Stimulated activated memory B cell treated with anti-CD40 and anti-IgM and Interleukin-4, amounts not matched to agents 10 μg/mL and 1 μg/mL and 100 μg/mL, for 72 hours (primary cell): ENCODE measurements at places on chromosomes 12 and 14.

GRCh38 chr12:72209086-72209485 lies 63.1 kb upstream of the TRHDE start:
- ATAC-seq = no peak

DNA sequence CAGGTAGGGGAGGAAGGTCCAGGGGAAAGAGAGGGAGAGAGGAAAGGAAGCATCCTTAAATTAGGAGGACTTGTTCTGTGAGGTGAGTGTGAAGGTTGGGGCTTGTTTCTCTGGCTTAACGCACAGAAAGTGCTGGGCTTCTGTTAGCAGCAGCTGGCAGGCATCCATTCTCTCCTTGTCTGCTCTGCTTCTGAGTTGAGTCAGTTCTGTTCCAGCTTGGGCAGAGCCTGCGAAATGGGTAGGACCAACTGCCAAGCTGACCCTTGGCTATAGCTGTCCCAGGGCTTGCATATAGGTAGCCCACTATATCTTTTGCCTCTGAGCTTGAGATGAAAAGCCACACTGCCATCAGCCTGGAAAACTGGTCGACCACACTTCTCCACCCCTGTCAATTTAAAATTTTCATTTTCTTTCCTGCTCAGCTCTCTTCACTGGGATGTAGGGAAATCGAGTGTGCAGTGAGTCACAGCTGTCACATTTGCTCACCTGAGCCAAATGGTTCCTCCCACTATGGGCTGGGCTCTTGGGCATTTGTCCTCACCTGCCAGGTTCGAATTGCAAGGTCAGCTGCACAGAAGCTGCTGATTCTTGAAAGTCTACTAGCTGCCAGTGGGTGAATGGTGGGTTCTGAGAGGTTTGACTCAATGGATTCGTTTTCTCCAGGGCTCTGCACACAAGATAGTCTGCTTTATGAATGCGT lies 256.4 kb upstream of the PWP1 start:
- ATAC-seq = no peak

DNA sequence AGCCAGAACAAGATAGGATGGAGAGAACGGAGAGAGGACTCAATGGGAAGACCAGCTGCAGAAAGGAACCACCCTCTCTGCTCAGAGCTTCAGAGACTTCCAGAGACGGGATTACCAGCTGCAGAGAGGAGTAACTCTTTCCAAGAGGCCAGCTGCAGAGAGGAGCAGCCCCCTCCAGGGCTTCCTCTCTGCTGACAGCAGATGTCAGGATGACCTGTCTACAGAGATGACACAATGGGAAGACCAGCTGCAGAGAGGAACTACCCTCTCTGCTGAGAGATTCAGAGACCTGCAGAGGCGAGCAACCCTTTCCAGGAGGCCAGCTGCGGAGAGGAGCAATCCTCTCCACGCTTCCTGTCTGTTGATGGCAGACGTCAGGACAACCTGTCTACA lies 61.8 kb downstream of the KLRG1 start:
- ATAC-seq = no peak

DNA sequence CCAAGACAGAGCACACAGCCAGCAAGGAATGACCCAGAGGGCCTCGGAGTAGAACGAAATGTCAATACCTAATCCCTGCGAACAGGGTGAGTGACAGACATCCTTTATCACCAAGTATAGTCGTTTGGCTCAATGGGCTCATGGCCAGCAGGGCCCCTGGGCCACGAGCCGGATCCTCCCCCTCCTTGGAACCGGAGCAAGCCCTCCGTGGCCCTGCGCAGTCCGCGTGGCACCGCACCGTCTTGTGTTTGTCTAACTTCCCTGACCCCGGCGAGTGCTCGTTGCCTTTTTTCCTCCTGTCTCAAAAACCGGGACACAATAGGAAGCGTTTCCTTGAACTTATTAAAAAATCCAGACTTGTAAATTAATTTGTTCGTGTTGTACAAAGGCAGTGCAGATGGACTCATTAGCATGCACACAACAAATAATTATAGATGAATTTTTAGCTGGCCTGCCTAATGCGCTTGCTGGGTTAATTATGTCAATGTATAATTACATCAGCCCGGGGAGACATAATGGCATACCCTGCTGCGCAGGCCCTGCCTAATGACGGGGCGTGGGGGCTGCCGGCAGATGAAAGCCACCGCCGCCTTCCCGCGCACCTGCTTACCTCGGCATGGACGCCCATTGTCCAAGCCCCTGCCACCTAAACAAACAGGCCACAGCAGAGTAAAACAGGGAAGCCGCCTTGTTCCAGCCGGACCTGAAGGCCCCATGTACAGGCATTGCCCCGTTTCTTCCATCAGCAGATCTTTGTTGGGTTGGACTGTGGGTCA lies 81.6 kb downstream of the PHETA1 start:
- ATAC-seq = no peak

GRCh38 chr12:22172501-22172900 lies 126.5 kb downstream of the CMAS start:
- ATAC-seq = no peak

DNA sequence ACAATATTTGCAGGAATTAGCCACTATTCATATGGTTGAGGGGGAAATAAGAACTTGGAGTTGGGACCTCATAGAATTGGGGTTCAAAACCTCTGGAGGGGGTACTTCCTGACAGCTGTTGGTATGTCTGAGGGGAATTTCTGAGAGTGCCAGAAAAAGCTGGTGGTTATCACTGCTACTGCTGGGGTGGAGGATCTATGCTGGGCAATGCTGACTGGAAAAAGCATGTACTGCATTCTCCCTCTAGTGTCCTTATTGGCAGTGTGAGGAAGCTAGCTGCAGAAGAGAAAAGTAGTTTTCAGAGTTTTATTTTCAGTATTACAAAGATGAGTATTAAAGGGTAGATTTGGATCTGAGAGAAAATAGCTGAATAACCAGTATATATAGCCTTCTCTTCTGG lies 88.8 kb downstream of the FUT8 start:
- ATAC-seq = peak; percentile 47

- ATAC-seq = no peak
Measured at GRCh38 chr14:99561864-99562263, 42.1 kb downstream of the CCDC85C start.

- no peak for ATAC-seq
Measured at GRCh38 chr12:93796729-93797128, 119.6 kb downstream of the CRADD start.

DNA sequence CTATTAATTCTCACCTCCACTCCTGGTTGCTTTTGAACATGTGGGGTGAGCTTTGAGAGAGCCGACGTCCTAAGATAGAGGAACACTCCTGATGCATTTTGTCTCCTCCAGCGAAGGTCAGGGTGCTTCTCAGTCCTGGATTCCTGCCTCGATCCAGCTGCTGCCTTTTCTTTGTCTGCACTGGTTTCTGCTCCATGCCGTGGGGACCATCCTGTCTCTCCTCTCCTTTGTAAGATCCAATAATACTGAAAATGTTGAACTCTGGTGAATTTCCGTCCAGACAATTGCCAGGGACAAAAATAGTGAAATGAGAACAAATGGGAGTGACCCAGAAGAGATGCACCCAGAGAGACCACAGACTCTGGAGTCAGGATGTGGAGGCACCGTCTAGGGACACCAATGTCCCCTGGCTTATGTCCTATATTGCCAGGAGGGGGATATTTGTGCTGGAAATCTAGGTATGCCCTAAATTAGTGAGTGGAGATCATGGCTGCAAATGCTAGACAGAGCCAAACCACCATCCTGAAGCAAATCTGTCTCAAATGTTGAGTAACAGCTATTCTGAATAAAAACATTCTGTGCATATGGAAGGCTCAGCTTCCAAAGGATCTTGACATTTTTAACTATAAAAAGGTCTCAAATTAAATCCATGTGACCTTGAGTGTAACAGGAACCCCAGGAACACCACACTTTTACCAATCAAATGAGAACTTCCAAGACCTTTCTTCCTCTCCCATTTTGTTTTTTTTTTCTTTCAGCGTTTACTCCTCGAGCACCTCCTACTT lies 170.9 kb downstream of the PPM1H start:
- no peak for ATAC-seq

DNA sequence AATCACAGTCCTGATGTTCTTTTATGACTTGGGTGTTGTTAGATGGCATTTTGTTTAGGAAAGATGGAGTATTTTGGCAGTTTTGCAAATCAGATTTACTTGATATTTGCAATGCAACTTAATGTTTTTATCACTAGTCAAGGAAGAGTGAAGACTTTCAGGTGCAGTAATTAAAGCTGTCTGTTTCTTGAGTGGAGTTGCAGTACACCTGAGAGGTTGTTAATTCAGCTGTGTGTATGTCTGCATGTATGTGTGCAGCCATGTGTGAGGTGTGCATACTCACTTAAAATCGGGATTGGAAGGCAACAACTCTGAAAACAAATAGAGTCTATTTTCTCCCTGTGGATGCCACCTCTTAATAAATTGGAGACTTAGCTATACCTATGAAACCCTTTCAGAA lies 94.5 kb downstream of the RMST start:
- no peak for ATAC-seq

DNA sequence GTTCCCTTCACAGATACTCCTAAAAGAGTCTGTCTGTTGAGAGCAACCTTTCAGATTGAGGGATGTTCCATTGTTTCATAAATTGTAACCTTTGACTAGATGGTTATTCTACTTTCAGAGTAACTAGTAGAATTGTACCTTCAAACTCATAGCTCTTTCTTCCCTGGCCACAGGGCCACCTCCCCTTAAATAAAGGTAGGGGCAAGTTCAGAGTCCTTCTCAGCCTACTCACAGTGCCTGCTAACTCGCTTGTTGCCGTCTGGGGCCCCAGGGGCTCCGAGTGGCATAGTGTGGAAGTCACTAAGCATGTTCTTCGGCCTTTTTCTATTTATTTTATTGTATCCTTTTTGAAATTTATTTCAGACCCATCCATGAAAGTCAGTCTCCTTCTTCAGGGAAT lies 250.4 kb downstream of the ALX1 start:
- no peak for ATAC-seq

DNA sequence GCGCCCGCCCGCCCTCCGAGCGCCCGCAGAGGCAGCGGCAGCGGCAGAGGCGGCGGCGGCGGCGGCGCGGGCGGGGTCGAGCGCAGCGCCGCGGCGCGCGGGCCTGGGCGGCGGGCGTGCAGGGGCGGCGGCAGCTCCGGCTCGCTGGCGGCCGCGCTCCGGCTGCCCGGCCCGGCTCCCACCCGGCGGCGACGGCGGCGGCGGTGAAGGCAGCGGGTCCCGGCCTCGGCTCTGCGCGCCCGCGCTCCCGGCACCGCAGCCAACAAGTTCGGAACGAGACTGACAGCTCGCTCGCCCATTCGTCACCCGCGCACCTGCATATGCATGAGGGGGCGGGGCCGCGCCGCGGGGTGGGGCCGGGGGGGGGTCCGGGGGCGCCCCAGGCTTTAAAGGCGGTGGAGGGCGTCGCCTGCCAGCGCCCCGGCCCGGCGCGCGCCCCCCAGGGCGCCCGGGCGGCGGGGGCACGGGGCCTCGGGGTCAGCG lies at the start of gene JAG2:
TSS of gene JAG2 (minus strand) at position 281 of the 483 bp plus-strand sequence. CDS start 356 bp downstream, outside the sequence.
- no peak for ATAC-seq

DNA sequence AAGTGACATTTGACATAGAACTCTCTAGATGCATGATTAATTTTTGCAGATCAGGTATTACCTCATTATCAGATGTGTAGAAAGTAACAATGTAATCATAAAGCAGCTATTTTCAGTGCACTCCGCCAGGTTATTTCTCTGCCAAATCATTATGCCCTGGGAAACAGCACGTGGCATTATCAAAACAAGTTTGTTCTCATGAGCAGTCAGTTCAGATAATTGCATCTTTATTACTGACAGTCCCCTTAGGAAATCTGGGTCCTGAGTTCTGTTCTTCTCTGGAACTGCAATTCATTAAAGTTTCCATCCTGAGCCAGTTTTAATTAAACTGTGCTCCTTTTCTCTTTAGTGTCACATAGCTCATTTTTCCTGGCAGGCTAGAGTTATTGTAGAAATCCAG lies 94.7 kb upstream of the KRR1 start:
- ATAC-seq = no peak

DNA sequence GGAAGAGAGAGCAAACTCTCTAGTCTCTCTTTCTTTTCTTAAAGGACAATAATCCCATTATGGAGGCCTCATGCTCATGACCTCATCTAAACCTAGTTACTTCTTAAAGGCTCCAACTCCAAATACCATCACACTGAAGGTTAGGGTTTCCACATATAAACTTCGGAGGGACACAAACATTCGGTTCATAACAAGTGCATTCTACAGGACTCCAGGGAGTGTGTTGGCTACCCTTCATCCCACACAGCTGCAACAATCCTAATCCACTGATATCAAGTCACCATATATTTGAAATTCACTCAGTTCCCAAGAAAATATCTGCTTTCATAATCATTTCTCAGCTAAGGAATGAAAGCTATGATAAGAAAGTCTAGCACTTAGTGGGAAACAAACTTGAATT lies 265.9 kb upstream of the PLEKHG7 start:
- no peak for ATAC-seq

DNA sequence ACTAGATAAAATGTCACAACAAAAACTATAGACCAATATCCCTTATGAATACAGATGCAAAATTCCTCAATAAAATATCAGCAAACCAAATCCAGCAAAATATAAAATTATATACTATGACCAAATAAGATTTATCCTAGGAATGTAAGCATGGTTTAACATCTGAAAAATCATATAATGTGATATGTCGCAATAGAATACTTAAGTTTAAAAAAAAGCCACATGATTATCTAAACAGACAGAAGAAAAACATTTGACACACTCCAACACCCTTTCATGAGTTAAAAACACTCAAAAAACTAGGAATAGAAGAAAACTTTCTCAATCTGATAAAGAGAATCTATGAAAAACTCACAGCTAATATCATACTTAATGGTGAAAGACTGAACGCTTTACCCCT lies 20.3 kb downstream of the ANGEL1 start:
- no peak for ATAC-seq

DNA sequence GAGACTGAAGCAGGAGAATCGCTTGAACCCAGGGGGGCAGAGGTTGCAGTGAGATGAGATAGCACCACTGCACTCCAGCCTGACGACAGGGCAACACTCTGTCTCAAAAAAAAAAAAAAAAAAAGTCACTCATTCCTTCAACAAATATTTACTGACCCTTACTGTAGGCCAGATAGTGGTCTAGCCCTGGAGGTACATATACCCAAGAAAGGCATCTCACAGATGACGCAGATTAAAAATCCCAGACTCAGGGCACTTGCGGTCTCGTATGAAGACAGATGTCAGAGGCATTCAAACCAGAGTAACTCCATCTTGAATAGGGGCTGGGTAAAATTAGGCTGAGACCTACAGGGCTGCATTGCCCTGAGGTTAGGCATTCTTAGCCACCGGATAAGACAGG lies 44.8 kb downstream of the CLMN start:
- no peak for ATAC-seq

- no peak for ATAC-seq
Measured at GRCh38 chr12:92063641-92064040, 82.0 kb downstream of the BTG1 start.
